Trophoblast cell (in vitro differentiated cells and primary cell): ENCODE measurements at places on chromosomes 3 and 15.

GRCh38 chr3:89038869-89039268, 68.6 kb upstream of the EPHA3 start:
- no peak for DNase-seq

- no peak for DNase-seq
Observed at GRCh38 chr3:119388577-119388976, 74.8 kb downstream of the TMEM39A start.

- no peak for DNase-seq
Observed at GRCh38 chr3:107953722-107954121, 137.1 kb downstream of the CD47 start.

GRCh38 chr15:85723960-85724945, 70.5 kb downstream of the KLHL25 start:
- no peak for DNase-seq

DNA sequence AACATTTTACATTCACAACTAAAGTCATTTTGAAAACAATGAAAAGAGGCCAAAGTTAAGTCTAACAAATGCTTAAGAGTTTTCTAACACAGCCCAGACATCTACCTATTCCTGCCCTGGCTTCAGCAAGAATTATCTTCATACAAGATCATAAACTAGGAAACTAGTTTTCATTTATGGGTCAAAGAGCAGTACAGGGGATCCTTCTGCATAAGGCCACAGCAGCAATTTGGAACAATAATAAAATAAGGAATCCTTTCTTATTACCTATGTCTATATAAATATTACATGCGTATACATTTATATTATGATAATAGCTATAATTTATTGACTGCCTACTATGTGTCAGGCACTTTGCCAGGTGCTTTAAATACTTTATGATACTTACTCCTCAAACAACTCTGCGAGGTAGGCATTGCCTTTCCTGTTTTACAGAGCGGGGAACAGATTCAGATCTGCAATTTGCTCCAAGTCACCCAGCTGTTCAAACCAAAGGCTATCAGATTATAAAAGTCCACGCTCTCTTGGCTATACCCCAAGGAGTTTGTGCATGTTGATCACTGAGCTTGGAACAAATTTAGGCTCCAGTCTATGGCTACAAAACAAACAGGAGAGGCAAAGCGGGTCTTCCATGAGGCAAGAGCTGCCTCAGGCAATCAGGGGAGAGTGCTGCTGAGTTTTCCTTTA, 196.4 kb downstream of the RORA start:
- no peak for DNase-seq

- DNase-seq: peak; percentile 95
Observed at GRCh38 chr3:108022256-108023150, 68.3 kb downstream of the CD47 start.

GRCh38 chr15:45221053-45221599, 30.9 kb upstream of the SLC28A2 start:
- no peak for DNase-seq
